IMR-90 (cell line): ENCODE measurements at places on chromosomes 6 and 20.

DNA sequence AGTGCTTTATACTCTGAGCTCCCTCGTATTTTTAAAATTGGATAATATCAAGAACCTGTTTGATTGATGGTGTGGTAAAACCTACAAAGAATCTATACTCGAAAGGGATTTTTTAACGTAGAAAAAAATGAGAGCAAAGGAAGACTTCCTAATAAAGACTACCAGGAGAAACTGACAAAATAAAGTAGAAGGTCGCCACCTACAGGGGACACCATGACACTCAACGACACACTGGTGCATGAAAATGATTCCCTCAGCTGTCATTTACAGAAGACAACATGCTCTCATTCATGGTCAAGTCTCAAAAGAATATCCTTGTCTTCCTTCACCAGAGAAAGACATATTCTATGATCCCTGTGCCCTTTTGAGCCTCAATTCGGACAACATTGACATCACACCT lies 10.1 kb upstream of the NHSL1 start:
- H3K4me3 ChIP-seq: no peak overlapping the region
- no peaks in the 10 kb centered on the region for H3K4me1 ChIP-seq
- H3K27ac ChIP-seq: no peak overlapping the region
- DNase-seq: peak; percentile 52
- no peaks in the 10 kb centered on the region for H3K36me3 ChIP-seq

DNA sequence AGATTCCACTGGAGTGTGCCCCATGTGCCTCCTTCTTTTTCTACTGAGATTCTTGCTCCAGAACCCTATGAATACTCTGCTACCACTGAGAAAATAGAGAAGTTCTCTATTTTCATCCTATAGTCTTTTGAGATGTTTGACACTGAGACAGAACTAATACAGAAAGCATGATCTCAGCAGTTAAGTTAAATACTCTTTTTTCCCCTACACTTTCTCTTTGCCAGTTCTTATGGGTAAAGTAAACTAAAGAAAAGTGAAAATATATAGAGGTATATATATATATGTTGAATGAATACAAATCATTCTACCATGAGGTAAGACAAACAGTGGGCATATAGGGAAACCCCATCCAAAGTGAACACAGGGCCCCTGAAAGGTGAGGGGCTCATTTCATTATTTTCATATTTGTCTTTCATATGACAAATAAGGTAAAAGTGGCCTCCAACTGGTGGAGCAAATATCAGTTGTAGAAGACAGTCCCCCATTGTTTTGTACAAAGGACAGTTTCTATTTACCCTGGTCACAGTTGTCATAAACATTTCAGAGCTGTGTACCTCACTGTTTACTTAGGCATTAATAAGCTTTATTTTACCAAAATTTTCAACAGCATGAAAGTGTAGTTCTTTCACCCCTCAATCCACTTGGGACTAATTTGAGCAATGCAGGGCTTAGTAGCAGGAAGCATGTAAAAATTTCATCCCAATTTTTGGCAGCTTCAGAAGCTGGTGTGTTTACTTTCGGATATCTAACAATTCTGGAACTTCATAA lies 188.3 kb upstream of the MARCKS start:
- H3K27ac ChIP-seq: no peak overlapping the region
- H3K4me1 ChIP-seq: no peaks in the 10 kb centered on the region
- no peak for DNase-seq
- no peak overlapping the region for H3K4me3 ChIP-seq

DNA sequence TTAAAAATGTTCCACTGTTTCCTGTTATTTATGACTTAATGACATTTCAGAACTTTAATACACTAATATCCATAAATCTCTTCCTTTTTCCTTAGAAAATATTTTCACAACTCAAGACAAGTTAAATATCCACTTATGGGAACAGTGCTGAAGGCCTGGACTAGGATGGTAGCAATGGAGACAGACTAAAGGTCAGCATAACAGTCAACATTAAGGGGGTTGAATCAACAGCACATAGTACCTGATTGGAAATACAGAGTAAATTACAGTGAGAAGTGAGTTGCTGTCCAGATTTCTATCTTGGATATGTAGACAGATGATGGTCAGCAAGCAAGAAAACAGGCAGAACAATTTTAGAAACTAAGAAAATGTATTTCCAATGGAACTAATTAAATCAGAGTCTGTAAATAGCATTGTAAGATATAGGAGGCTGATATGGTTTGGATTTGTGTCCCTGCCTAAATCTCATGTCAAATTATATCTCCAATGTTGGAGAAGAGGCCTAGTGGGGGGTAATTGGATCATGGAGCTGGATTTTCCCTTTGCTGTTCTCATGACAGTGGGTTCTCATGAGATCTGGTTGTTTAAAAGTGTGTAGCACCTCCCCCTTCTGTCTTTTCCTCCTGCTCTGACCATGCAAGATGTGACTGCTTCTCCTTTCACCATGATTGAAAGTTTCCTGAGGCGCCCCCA lies 682.7 kb downstream of the MAFB start:
- H3K27me3 ChIP-seq: no peaks in the 10 kb centered on the region
- no peaks in the 10 kb centered on the region for H3K36me3 ChIP-seq
- no peak for DNase-seq
- H3K27ac ChIP-seq: no peak overlapping the region

GRCh38 chr20:4661191-4661590 lies 60.5 kb upstream of the PRND start:
- no peak for DNase-seq
- H3K4me3 ChIP-seq: no peak overlapping the region
- H3K36me3 ChIP-seq: no peaks in the 10 kb centered on the region
- H3K27me3 ChIP-seq: peaks cover 11% of the 10 kb centered on the region

- no peak overlapping the region for H3K27ac ChIP-seq
- no peak overlapping the region for H3K4me3 ChIP-seq
- no peak for DNase-seq
- H3K27me3 ChIP-seq: no peaks in the 10 kb centered on the region
Observed at GRCh38 chr20:48034751-48035150, 249.5 kb upstream of the SULF2 start.

- no peak for DNase-seq
- no peak overlapping the region for H3K4me3 ChIP-seq
- H3K4me1 ChIP-seq: peaks cover 4% of the 10 kb centered on the region; the same call in 1 of the 2 replicates
- no peak overlapping the region for H3K27ac ChIP-seq
- peaks cover 41% of the 10 kb centered on the region for H3K36me3 ChIP-seq
Observed at GRCh38 chr20:63568170-63568981, 5.7 kb downstream of the HELZ2 start.

- no peaks in the 10 kb centered on the region for H3K36me3 ChIP-seq
- no peak overlapping the region for H3K27ac ChIP-seq
- peak; percentile 52 for DNase-seq
- H3K4me3 ChIP-seq: no peak overlapping the region
Observed at GRCh38 chr6:111992851-111993250, 61.1 kb upstream of the CCN6 start.

GRCh38 chr20:20331156-20331555 lies 36.7 kb upstream of the INSM1 start:
- H3K4me3 ChIP-seq: no peak overlapping the region
- no peak for DNase-seq
- H3K4me1 ChIP-seq: no peaks in the 10 kb centered on the region
- no peak overlapping the region for H3K27ac ChIP-seq
- H3K27me3 ChIP-seq: no peaks in the 10 kb centered on the region
